ENCODE measurements at places on chromosomes 5 and 9.

- DNase-seq = no peak
These were observed 35.5 kb downstream of the SLC12A7 start for GRCh38 chr5:1076406-1076805.

DNA sequence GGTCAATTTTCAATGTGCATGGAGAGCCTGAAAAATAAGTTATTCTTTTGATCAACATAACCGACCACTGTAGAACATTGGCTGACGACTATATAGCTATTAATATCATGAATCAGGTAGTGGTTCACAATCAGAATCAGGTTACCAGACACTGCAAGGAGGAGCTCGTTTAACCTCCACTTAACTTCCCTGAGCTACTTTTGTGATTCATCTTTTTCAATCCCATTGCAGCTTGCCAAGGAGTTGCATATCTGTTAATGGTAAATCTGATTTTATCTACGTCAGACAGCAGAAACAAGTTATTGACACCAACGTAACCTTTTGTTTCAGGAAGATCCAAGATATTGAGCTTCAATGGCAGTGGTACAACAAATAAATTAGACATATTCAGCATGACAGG is 2263.8 kb upstream of the ACO1 start:
- no peak for DNase-seq

- no peak for DNase-seq
These were observed 23.9 kb upstream of the TERT start for GRCh38 chr5:1318659-1319251.

DNA sequence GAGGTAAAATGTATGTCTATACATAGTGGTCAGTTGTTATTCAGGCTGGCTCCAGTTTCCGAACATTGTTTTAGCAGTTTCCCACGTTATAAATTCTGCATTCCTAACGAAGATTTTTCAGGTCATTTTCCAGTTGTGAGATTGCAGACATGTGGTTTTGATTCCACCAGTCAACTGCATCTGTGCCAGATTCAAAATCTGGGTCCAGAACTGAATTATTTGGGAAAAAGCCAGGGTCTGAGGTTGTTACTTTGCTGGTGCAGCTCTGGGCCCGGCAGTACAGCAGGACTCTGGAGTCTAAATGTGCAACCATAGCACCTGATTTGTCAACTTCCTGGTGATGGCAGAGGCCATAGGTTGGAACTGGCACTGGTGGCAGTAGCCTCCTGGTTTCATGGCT is 105.7 kb upstream of the MEGF10 start:
- DNase-seq = no peak

- no peak for DNase-seq
These were observed 125.3 kb downstream of the ST8SIA4 start for GRCh38 chr5:100777680-100778300.

DNA sequence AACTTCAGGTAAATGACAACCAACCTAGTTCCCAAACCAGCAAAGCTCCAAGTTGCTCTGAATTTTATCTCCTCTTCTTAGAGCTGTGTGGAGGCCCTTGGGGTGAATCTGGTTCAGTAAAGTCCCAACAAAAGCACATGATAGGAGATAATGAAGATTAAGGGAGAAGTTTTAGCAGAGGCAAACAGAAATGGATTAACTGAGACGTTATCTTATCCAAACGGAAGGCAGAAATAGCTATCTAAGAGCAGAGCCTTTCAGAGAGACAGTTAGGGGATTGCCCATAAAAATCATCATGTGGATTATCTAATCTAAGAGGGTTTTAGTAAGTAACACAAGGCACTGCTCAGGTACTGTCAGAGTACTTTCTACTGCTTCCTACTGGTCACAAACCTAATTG is 183.9 kb upstream of the ZNF618 start:
- no peak for DNase-seq

DNA sequence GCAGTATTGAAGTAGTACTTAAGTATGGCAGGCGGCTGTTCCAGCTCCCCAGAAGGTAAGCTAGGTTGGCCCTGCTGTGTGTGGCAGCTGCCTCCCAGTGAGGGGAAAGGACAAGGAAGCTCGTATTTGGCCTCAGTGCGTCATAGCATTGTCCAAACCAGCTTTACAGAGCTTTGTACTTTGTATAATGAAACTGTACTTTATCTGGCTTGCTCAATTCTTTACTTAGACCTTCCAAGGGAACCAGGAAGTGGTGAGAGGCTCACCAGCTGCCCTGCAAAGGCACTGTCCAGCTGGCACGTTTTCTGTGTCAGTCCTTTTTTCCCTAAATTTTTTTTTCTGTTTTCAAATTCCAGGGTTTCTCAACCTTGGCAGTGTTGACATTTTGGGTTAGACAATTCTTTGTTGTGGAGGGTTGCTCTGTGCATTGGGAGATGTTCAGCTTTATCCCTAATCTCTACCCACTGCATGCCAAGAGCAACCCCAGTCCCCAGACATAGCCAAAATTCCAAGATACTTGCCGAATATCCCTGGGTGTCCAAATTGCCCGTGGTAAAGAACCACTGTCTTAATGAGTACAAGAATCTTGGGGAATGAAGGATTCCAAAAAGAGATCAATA is 474.5 kb downstream of the LRRC70 start:
- no peak for DNase-seq

- DNase-seq = no peak
These were observed 93.2 kb downstream of the WDR41 start for GRCh38 chr5:77398896-77399295.

- no peak for DNase-seq
These were observed 1.8 kb upstream of the SH2D3C start for GRCh38 chr9:127780126-127780885.

Data from T-helper 1 cell (primary cell).